WERI-Rb-1 (cell line): ENCODE measurements at places on chromosomes 6 and 20.
A peak's percentile ranks its signal among the peaks of the same experiment; 100 is the strongest.

DNA sequence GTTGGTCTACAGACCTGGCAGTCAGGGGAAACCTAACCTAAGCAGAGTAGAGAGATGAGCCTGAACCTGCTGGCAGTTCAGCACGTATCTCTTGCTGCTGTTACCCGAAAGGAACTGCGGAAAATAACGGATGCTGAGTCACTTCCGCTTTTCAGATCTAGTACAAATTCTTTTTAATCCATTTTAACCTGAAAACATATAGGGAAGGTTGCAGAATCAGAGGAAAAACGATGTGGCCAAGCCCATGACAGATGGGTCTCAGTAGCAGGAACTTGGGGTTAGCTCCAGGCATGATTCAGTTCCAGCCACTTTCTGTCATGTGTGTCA is 351.9 kb upstream of the PRND start:
- no peak for DNase-seq

DNA sequence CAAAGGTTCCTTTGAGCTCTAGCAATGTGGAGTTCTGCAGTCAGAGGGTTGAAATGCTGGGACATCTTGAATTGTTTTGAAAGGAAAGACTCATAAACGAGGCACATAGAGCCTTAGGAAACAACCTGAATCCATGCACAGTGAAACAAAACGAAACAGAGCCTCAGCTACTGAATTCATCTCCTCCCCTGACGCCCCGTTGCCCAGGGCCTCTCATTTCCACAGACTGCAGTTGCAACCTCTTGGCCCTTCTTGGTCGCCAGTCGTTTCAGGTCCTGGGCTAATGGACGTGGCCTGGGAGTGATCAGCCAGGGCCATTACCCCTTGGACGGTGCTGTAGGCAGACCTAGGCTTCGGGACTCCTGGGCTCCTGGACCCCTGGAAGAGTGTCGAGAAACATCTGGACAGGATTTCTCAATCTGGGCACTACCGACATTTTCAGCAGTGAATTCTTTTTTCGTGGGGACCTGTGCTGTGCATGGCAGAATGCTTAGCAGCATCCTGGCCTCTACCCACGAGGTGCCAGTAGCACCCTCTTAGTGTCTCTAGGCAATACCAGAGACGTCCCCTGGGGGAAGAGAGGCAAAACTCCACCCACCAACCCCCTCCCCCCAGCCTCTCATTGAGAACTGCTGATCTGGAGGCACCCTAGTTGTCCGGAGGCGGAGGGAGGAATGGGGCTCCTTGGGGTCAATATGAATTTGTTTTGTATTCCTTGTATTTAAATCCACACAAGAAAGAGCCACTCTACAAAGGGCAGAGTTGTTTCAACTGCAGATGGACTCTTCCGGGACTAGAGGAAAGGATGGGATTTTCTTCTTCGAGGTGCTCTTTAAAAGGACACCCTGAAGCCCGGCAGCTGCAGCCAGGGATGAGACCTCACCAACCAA is 50.2 kb downstream of the TMEM242 start:
- DNase-seq = peak; percentile 41

GRCh38 chr6:26464014-26464413 is 6.3 kb downstream of the BTN2A1 start:
- DNase-seq = no peak

DNA sequence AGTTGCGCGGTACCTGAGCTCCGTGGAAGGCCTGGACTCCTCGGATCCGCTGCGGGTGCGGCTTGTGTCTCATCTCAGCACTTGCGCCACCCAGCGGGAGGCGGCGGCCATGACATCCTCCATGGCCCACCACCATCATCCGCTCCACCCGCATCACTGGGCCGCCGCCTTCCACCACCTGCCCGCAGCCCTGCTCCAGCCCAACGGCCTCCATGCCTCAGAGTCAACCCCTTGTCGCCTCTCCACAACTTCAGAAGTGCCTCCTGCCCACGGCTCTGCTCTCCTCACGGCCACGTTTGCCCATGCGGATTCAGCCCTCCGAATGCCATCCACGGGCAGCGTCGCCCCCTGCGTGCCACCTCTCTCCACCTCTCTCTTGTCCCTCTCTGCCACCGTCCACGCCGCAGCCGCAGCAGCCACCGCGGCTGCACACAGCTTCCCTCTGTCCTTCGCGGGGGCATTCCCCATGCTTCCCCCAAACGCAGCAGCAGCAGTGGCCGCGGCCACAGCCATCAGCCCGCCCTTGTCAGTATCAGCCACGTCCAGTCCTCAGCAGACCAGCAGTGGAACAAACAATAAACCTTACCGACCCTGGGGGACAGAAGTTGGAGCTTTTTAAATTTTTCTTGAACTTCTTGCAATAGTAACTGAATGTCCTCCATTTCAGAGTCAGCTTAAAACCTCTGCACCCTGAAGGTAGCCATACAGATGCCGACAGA is 9.9 kb downstream of the HEY2 start:
- no peak for DNase-seq

DNA sequence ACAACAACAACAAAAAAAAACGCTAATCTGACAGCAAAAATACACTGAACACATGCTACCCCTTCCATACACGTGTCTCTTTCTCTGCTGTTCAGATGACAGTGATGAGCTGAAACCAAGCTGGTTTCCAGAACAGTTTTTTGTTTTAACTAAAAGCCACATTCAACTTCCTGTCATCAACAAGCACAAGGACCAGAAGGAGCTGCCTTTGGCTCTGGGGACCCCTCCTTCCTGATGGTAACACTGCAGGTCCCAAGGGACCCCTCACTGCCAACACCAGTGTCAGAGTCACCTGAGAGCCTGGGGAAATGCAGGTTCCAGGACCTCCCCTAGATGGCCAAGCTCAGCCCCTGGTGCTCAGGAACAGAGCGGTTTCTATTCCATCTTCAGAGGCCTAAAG is 6.0 kb downstream of the CST7 start:
- no peak for DNase-seq

GRCh38 chr6:51511081-51511480 is 576.3 kb downstream of the PKHD1 start:
- DNase-seq = no peak

GRCh38 chr20:60528141-60528540 is 569.9 kb downstream of the CDH26 start:
- DNase-seq = no peak

- DNase-seq = no peak
Measured at GRCh38 chr20:54174457-54175175, 830 bp upstream of the CYP24A1 start.

GRCh38 chr6:3063733-3064700 is 4.3 kb upstream of the RIPK1 start:
- peak; percentile 98 for DNase-seq

- peak; percentile 86 for DNase-seq
Measured at GRCh38 chr6:51855310-51856082, 231.9 kb downstream of the PKHD1 start.

DNA sequence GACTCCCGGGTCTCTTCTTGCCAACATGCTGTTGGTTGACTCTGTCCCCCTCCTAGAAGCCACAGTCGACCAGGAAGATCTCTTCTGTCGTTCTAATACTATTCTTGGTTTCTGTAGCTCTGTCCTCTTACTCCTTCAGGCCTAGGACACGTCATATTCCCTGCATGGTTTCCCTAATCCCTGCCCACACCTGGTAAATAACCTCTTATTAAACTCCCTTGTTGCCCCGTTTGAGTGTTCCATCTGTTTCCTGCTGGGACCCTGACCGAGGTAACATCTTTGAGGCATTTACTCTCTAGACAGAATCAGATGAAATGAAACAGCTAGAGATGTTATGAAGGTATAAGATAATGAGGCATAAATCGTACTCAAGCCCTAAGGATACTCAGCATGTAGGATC is 68.1 kb downstream of the PLCB4 start:
- DNase-seq = no peak

DNA sequence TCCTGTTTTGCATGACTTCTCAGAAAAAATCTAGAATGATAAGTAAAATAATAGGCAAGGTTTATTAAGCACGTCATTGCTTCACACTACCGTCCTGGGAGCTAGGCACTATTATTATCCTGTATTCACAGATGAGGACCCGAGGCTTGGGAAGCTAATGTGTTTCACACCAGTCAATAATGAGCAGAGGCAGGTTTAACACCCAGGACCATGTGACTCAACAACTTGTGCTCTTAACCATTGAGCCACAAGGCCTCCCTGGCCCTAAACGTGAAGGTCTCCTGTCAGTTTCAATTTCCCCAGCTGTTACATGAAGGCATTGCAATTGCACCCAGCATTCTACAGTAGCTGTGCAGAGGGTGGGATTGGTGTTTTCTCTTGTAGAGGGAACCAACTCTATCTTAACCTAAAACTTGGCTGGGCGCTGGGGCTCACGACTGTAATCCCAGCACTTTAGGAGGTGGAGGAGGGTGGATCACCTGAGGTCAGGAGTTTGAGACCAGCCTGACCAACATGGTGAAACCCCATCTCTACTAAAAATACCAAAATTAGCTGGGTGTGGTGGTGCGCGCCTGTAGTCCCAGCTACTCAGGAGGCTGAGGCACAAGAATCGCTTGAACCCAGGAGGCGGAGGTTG is 191.2 kb downstream of the BCAS1 start:
- DNase-seq = no peak

DNA sequence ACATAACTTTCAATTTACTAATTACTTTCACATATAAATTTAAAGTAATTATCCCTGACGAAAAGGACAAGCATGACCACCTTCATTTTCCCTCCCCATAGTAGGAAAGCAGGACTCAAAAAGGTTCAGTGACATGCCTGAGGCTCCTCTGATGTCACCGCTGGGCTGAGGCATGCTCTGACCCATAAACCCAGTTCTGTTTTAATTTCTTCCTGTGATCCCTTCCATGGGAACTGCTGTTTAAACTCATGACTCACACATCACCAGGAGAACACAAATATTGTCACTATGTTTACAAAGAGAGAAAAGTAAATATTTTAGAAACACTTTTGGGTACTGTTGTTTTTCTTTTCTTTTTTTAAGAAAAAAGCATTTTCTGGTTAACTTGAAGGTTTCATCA is 38.0 kb upstream of the NR2E1 start:
- no peak for DNase-seq

GRCh38 chr20:50023116-50023805 is 40.5 kb downstream of the SNAI1 start:
- DNase-seq = no peak

GRCh38 chr6:84728602-84729001 is 35.8 kb downstream of the TBX18 start:
- no peak for DNase-seq

DNA sequence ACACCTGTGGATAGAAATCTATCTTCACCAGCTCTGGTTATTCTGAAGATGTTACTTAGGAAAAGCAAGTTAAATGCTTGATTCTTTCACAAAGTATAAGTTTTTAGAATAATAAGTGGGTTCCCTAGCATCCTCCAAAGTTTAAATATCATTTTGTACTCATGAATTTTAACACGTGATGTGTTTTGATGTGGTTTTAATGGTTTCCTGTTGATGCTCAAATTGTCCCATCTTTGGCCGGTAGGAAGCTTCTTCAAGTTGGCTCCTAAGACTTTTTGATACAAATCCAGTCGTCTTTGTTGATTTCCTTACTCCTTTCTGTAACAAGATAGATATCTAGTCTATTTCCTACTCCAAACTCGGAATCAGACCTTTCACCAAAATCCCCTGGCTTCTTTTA is 94.5 kb upstream of the STXBP5 start:
- DNase-seq = no peak

DNA sequence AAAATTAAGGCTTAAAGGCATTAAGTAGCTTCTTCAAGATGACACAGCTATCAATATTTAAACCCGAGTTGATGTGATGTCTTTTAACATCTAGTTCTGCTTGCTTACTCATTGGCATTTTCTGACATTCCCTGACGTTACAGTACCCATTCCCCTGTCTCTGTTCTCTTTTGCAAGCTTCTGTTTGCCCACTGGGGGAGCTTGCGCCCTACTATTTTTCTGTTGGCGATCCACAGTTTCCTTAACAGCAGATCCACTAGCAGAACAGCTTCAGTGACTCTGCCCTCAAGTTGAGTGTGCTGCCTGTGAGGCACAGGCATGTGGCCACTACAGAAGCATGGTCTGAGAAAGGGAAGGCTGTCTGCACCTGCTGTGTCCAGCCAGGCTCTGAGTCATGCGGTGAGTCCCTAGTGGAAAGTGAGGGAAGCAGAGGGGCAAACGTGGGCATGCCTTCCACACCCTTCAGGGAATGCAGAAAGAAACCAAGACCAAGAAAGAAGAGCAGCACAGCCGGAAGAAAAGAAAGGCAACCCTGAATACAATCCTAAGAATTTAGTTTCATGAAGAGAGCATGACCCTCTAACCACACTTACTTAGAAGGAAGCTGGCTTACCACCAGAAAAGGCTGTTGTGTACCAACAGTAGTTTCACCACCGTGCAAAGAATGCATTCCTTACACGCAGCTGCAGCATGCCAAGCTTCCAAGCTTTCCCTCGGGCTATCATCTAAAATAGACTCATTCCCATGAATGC is 97.7 kb upstream of the VGLL2 start:
- peak; percentile 4 for DNase-seq

- DNase-seq = no peak
Measured at GRCh38 chr20:40997116-40997515, 31.5 kb upstream of the TOP1 start.

DNA sequence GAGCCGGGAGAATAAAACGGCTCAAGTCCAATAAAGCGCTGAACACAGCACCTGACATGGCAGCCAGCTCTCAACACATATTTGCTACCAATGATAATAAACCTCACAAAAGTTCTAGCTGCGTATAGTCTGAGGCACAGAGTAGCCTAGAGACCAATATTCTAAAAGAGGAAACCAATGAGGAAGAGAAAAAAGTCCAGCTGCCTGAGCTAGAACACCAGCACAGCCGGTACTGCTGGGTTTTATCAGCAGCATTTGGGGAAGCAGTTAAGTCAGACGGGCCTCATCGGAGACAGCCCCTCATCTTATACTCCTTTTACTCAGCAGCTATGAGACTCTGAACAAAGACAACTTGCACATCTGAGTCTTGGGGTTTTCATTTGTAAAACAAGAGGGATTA is 2.4 kb upstream of the RTF2 start:
- no peak for DNase-seq

GRCh38 chr20:24376311-24377099 is 92.9 kb upstream of the SYNDIG1 start:
- DNase-seq = no peak

GRCh38 chr6:7132398-7133035 is 24.8 kb downstream of the RREB1 start:
- DNase-seq = no peak

DNA sequence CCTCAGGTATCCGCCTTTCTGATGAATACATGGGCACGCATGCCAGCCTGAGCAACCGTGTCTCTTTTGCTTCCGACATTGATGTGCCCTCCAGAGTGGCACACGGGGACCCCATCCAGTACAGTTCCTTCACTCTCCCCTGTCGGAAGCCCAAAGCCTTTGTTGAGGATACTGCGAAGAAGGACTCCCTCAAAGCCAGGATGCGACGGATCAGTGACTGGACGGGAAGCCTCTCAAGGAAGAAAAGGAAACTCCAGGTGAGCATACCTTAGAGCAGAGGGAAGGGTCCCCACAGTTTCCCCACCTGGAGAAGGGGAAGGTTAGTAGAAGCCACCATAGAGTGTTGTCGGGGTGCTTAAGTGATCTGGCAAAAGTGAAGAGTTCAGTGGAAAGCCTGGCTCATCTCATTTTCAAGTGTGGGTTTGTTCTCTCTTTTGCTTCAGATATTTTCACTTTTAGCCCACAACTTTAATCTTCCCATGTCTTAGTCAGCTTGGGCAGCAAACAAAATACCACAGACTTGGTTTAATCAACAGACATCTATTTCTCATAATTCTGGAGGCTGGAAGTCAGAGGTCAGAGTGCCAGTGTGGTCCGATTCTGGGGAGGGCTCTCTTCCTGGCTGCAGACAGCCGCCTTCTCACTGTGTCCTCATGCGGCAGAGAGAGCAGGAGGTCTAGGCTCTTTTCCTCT is 133.5 kb upstream of the CLDN20 start:
- no peak for DNase-seq
